ENCODE measurements at places on chromosomes 7 and 10.

DNA sequence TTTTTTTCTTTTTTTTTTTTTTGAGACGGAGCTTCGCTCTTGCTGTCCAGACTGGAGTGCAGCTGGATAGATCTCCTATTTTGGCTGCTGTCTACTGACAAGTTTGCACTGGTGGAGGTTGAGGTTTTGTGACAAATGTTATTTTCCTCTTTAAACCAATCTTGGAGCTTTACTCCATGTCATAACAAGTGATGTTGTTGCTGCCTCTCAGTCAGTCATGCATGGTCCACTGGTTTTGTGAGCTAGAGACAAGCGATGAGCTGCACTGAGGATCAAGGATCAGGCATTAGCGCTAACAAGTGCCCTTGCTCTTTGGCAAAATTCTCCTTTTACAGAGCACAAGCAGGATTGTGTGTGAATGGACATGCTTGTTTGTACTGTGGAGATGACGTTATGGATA lies 805 bp upstream of the WDFY4 start:
- no peak for DNase-seq

- no peak for DNase-seq
Observed at GRCh38 chr10:60098677-60099601, 192.6 kb upstream of the CCDC6 start.

DNA sequence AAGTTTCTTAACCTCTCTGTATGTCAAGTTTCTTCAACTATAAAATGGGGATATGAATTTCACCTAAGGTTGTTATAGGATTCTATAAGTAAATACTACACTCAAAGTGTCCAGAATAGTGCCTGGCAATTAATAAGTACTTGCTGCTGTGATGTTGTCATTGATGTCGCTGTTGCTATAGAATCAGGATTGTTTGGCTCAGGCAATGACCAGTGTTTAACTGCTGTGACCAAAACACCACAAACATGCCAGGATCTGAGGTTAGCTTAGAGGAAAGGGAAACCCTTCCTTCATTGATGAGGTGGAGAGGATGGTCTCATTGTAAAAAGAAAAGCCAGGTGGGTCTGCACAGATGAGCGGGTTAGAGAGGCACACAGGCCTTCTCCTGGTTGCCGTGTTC lies 223.1 kb upstream of the INHBA start:
- no peak for DNase-seq

DNA sequence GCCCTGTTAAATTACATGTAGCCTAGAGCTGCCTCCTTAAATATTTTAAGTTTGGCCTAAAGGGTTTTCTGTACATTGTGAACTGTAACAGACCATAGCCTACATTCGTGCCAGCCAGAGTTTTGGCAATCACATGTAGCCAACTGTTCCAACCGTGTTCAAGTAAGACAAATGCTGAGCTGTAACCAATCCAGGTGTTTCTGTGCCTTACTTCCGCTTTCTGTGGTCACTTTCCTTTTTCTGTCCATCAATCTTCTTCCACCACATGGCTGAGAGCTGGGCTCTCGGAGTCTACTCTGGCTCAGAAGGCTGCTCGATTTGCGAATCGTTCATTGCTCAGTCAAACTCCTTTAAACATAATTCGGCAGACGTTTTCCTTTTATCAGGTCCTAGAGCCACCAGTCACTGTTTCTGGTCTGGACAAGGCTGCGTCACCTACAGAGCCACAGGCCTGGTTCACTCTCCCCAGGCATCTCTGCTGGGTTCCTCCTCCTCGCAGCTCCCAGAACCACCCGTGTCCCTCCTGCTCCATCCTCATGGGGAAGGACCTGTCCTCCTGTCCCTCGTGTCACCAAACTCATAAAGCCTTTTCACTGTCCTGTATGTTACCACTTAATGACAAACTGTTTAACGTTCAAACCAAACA lies 158.0 kb upstream of the RHEB start:
- no peak for DNase-seq

- DNase-seq = no peak
Observed at GRCh38 chr7:140242057-140243031, 65.6 kb upstream of the KDM7A start.

DNA sequence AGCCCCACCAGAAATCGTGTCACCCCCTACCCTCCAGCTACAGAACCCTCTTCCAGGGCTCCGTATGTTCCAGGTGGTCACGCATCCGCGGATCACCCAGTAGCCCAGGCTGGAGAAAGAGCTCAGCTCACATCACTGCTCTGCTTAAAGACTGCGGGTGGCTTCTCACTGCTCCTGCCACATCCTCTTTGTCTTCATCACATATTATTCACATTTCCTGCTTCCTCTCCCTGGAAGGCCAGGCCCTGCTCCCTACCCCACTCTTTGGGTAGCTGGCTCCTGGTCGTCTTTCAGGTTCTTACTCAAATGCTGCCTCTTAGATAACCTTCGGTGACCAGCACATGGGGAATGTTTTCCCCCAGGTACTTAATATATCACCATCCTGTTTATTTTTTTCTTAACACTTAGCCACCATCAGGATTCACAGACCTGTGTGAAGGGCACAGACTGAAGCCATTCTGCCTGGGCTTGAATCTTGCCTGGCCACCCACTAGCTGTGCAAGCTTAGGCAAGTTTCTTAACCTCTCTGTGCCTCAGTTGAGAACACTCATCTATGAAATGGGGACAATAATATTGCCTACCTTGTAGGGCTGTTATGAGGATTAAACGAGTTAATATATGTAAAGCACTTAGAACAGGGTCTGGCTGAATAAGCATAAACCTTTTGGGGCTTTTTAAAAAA lies 307.8 kb downstream of the PRPF18 start:
- DNase-seq = no peak

DNA sequence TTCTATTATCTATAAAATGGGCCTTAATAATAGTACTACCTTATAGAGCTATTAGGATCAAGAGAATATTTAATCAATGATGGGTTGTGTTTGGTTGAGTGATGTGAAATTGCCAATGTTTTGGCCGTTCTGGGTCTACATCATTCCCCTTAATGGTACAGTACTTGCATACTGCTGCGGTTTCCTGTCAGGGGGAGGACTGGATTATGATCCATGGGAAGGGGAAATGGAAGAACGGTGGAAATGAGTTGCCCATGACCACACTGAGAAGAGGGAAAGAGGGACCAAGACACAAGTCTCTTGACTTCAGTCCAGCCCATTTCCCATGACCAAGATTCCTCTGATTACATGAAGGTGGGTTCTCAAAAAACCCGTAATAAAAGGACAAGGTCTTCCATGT lies 999 bp upstream of the MRPS24 start:
- no peak for DNase-seq

GRCh38 chr7:155851892-155852291 lies 39.6 kb upstream of the SHH start:
- DNase-seq = no peak
